ENCODE measurements at places on chromosomes 7 and 10. TPM values are rescaled to one million over a fixed set of nuclear protein-coding genes. Genes with fewer than 3 reads are reported as not detected.

The FGL2 gene
- 11.7 TPM for total RNA-seq

The TFPI2 gene
- 1.7 TPM for total RNA-seq

The OR2A12 gene
- not detected for total RNA-seq

The HDAC9 gene
- total RNA-seq = 8.3 TPM

- H3K4me3 ChIP-seq = no peak overlapping the region
- no peak for DNase-seq
- no peaks in the 10 kb centered on the region for H3K36me3 ChIP-seq
- H3K27me3 ChIP-seq = peaks cover 64% of the 10 kb centered on the region
Observed at GRCh38 chr10:100735337-100736143, 9.8 kb upstream of the PAX2 start.

DNA sequence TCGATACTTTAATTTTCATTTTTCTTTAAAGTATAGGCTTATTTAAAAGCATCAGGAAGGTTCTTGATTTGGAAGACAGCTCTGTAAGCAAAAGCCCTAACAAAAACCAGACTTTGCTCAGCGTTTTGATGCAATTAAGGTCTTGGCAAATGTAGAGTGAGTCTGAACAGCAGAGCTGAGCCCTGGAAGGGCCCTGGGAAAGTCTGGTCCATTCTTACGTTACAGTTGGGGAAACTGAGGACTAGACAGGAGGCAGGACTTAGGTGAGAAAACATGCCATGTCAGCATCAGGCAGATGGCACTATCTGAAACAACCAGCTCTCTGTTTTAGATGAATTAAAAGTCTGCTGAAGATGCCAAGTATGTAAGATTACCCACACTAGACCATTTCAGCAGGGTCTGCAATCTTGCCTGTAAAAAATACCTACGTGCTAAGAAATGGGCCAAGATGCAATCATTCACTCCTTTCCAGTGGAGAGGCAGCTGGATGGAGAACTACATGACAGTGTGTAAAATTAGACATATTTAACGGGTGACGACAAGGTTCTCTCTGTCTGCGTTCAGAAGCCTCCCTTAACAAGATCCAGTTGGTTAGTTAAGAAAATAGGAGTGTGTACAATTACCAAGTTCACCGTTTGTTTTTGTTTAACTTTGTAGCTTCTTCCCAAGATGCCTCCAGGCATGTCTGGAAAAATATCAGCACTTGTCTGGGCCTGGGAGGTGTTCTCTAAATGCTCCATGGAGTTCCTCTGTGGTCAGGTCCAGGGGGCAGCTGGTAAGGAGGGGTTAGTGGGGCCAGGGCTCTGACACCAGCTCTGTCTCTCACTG is 502.3 kb upstream of the ZMIZ1 start:
- no peak for DNase-seq
- no peaks in the 10 kb centered on the region for H3K36me3 ChIP-seq
- H3K4me3 ChIP-seq = no peak overlapping the region
- H3K27ac ChIP-seq = no peak overlapping the region

- no peaks in the 10 kb centered on the region for H3K36me3 ChIP-seq
- no peak for DNase-seq
- no peak overlapping the region for H3K4me3 ChIP-seq
- H3K27ac ChIP-seq = peak overlapping the region; percentile 24
Observed at GRCh38 chr10:131886237-131886636, 14.6 kb upstream of the PPP2R2D start.

DNA sequence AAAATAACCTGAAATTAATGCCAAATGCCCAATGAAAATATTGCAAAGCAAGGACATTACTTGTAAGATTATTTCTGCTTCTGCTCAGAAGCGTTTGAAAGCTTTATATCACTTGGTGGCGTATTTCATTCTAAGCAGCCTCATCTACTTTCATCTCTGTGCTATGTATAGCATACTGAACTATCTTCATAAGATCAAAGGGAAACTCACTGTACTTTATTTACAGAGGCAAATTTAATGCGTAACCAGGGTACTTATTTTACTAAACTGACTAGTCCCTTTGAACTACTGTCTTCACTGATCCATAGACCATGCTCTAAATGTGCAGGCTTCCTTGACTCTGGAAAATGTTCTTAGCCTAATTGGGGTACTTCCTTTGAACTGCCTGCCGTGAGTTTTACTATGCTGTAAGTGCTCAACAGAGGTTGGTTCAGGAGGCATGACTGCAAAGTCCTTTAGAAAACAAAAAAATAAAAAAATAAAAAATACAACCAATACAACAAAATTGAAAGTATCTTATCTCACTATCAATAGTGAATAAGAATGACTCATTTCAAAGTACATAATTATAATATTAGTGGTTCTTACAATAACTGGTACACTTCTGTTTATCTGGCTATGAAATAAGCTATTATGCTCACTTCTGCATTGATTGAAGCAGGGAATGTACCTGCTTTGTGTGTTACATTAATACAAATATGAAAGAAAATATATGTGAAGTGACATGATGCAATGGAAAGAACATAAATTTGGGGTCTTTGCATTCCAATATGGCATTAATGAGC is 41.0 kb upstream of the TSPAN12 start:
- no peak for DNase-seq
- no peaks in the 10 kb centered on the region for H3K4me1 ChIP-seq
- no peaks in the 10 kb centered on the region for H3K27me3 ChIP-seq
- H3K36me3 ChIP-seq = no peaks in the 10 kb centered on the region

DNA sequence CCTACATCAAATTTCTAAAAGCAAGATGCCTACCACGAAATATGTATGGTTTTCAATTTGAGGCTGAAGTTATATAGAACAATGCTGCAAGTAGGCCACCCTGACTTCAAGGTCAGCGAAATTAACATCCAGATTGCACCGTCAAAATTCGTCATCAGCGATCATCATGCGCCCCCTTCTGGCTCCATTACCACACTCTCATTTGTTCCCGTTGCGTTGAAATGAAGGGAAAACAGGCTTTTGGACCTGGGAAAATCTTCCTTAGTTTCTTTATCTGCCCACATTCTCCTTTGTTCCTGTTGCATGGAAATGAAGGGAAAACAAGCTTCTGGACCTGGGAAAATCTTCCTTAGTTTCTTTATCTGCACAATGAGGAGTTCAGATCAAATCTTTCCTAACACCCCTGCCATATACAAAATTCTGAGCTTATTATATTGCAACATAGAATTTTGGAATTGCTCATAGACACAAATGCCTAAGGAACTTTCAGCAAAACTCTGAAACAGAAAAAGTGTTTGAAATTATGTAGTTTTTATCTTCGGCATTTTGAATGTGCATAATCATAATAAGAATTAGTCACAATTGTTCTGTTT is 98.2 kb upstream of the PRKCQ start:
- no peak overlapping the region for H3K27ac ChIP-seq
- peak; percentile 14 for DNase-seq
- no peaks in the 10 kb centered on the region for H3K4me1 ChIP-seq
- H3K27me3 ChIP-seq = no peaks in the 10 kb centered on the region

GRCh38 chr7:2040201-2040892 is 192.4 kb downstream of the MAD1L1 start:
- no peak overlapping the region for H3K27ac ChIP-seq
- no peak for DNase-seq
- H3K36me3 ChIP-seq = no peaks in the 10 kb centered on the region
- no peak overlapping the region for H3K4me3 ChIP-seq
- H3K27me3 ChIP-seq = no peaks in the 10 kb centered on the region

DNA sequence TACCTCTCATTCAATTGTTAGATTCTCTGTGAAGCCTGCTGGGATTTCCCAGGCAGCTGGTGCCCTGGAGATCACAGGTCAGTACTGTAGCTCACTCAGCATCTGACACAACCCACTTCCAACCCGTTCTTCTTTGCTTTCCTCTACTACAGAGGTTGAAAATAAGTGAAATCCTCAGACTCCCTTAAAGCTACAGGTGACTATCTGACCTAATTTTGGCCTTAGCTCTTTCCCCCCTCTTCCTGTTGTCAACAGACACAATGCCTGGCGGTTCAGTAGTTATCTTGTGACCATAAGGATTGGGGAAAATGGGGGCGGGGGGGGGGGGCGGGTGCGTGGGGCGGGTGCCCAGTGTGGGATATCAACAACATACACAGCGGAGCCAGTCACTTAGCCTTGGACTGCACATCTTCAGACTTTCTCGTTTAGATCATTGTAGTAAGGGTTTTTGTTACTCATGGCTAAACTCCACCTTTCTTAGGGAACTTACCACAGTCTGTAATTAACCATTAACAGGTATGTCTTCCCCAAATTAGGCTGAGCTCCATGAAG is 37.8 kb downstream of the MTPN start:
- H3K4me3 ChIP-seq = no peak overlapping the region
- DNase-seq = no peak
- no peak overlapping the region for H3K27ac ChIP-seq
- no peaks in the 10 kb centered on the region for H3K36me3 ChIP-seq

DNA sequence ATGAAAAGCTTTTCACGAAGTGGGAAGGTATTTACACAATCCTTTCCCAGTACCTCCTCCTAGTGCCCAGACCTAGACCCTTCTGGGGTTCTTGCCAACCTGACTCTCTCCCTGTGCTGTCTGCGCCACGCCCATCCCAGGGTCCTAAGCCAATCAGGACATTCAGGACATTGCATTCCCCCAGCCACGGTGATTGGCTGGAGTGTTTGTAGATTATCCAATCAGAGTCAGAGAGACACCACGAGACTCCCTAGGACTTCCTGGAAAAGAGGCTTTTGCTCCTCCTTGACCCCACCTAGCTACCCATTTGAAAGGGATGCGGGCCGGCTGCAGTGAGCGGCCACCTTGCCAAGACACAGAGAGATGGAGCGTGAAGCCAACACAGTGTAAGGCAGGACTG is 3.5 kb upstream of the GDF2 start:
- no peak overlapping the region for H3K27ac ChIP-seq
- no peaks in the 10 kb centered on the region for H3K4me1 ChIP-seq
- no peak for DNase-seq
- H3K27me3 ChIP-seq = peaks cover 1% of the 10 kb centered on the region

DNA sequence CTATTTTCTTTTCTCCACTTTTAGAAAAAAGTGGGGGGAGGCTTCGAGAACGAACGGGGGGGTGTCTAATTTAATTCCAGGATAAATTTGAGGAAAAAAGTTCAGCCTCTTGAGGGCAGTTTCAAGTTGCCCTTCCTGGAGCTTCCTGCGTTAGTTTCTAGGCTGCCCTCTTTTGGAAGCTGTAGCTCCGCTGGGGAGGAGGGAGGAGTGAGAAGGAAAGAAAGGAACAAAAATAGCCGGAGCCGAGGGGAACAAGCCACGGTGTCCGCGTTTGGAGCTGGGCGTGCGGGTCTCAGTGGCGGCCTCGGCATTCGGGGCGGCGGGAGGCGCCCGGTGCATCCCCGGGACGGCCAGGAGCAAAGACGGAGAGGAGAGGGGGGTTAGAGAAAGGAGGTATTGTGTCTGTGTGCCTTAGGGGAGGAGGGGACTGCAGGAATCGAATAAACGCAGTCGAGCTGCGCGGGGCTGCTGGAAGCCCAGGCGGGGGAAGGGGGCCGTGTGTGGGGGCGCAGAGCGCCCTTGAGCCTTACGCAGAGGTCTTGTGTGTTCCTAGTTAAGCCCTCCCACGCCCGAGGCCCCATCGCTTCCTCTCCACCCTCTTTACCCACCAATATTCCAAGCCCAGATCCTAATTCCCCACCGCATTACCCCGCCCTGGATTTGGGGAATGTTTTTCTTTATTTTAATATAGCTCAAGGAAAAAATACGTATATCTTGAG is 2.0 kb upstream of the TNRC18 start:
- peak; percentile 78 for DNase-seq
- peaks cover 8% of the 10 kb centered on the region for H3K4me1 ChIP-seq
- H3K4me3 ChIP-seq = peak overlapping the region; percentile 95
- H3K27ac ChIP-seq = peak overlapping the region; percentile 100
- no peaks in the 10 kb centered on the region for H3K36me3 ChIP-seq

DNA sequence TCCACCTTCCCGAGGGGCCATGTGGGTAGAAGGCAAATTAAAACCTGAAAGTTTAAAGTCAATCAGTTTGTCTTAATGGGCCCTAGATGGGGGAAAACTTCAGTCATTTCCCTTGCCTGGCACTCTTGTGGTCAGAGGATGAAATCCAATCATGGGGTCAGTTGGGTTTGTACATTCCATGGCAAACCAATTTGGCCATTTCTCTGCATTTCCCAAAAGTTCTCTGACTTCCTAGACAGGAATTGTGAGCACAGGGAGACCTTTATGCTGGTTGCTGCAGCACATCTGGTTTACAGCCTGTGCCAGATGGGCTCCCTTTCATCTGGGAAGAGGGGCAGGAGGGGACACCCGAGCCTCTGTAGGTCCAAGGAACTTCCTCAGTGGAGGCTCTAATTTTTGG is 113.0 kb downstream of the CYP26A1 start:
- H3K4me3 ChIP-seq = no peak overlapping the region
- DNase-seq = no peak
- H3K36me3 ChIP-seq = no peaks in the 10 kb centered on the region
- H3K4me1 ChIP-seq = no peaks in the 10 kb centered on the region

DNA sequence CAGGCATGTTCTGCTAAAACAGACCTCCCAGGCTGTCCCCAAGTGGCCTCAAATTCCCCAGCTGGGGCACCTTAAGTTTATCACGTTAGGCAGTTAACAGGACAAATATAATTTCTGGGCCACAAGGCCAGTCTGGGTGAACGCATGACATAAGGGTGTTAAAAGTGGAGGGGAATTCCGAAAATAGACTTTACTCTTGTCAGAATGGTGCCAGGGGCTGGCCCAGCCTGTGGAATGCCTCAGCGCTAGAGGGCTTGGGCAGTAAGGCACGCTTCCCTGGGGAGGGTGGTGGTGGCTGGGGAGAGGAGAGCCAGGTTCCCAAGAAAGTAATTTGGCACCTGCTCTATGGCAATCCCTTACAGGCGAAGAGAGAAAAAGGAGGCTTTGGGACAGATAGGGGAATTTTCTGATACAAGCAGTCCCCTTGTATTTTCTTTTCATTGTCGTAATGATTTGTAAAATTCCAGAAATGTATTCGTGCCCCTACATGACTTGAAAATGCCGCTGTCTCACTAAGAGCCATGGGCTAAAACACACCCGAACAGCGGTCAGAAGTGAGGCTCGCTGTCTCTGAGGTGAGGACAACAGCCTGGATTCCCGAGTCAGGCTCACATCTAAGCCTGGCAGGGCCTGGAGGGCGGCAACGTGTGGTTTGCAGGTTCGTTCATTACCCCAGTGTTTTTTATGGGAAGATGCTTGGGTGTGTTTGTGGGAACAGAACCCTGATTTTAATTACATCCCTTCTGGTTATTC is 463.2 kb upstream of the GALNT17 start:
- peak; percentile 42 for DNase-seq

DNA sequence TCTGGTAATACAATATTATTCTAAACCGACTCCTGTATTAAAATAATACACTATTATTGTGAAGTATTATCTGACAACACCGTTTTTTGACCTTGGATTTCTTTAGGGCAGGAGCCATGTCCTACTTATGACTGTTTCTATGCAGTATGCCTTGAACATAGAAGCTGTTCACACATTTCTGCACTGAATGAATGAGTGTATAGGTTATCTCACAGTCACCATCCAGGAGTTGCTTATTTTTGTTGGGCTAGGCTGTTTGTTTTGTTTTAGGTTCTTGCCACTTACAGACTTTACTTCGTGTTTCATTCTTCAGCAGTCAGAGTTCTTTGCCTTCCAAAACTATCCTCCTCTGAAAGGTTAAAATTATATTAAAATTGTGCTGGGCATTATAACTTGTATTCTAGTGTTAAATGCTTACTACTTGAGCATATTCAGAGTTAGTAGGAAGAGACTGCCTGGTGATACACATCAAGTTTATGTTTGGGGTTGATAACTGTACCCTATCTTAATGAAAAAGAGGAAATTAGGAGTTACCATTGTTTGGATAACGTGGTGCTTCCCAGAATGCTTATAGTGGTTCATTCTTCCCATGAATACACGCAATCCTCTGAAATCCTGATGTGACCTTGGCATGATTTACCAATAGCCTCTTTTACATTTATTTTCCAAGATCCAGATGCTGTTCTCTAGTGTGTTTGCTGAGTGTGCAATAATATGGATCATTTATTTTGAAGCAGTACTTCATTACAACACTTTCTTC is 1.7 kb downstream of the RALA start:
- no peak for DNase-seq
- H3K36me3 ChIP-seq = no peaks in the 10 kb centered on the region
- no peaks in the 10 kb centered on the region for H3K27me3 ChIP-seq
- no peaks in the 10 kb centered on the region for H3K4me1 ChIP-seq
- H3K27ac ChIP-seq = no peak overlapping the region
